ENCODE measurements at places on chromosomes 7 and 10. TPM values are rescaled to one million over a fixed set of nuclear protein-coding genes. Genes with fewer than 3 reads are reported as not detected.

PMPCB gene
- total RNA-seq, result 81.9 TPM

MRC1 gene
- not detected for total RNA-seq

KIF11 gene
- total RNA-seq, result 39.6 TPM

CCDC136 gene
- total RNA-seq, result 19.4 TPM

RNF32 gene
- 0.30 TPM for total RNA-seq

AKR1C8 gene
- 0.21 TPM for total RNA-seq

TFPI2 gene
- total RNA-seq, result 19.6 TPM

ABHD11 gene
- 42.6 TPM for total RNA-seq

IRF5 gene
- 1.4 TPM for total RNA-seq

CDC14C gene
- total RNA-seq, result not detected
